Stimulated activated CD8-positive, alpha-beta memory T cell treated with anti-CD3 and anti-CD28 coated beads, Interleukin-15, amount 100 ng/mL, for 4 hours (primary cell): ENCODE measurements at places on chromosomes 7 and 10.

- no peak for DNase-seq
These were observed 12.1 kb upstream of the SLC29A3 start for GRCh38 chr10:71306979-71307378.

DNA sequence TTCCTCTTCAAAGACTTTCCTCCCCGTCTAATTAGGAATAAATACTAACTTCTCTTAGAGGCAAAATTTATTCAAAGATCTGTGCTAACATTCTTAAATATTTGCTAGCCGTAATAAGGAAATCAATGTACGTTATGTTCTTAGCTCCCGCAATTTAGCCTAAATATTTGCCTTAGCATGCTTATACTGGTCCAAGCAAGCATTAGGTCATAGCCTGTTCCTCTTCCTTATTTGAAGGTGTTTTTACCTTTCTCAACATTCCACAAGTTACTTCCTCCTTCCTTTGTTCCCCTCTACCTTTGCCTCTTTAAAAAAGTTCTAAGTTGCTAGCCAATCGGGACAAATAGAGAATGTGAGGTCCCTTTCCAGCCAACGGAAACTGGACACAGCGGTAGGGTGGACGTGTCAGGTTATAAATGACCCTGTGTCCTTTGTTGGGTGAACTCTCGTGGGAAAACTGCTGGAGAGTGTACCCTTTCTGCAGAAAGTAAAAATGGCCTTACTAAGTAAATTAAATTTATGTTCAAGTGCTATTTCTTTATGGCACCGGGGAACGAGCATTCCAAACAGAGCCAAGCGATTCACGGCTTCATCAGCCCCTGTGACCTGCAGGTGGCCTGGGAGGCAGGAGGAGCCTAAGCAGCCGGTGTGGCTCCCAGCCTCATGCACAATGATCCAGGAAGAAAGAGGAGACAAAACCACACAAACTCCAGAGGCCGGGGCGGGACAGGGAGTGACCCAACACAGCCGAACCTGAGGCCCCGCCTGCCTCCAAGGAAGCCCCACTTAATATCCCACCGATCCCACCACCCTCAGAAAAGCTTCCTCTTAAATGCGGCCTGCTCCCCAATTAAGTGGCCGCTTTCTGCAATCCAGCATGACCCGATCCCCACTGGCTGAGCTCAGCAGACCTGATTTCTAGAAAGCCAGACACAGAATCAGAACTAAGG, 67.0 kb downstream of the ZRANB1 start:
- no peak for DNase-seq

DNA sequence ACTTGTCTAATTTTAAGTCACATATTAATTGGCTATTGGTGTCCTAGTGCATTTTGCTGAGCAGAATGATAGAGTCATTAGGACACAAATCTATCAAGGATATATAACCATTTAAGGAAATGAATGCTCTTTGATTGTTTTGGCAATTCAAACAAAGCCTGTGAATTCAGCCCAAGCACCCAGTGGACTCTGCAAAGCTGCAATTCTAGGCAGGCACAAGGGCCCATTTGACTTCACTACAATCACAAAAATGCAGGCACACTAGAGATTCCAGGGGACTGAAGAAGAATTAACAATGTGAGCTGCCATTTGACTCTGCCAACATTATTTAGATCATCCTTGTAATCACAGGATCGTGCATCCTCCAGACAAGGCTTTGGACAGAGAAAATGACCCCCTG, 544.2 kb upstream of the PHF14 start:
- no peak for DNase-seq

GRCh38 chr7:143384661-143385631, 3.8 kb downstream of the ZYX start:
- no peak for DNase-seq

GRCh38 chr7:95317966-95318365, 6.4 kb downstream of the PON1 start:
- no peak for DNase-seq

- DNase-seq, result no peak
These were observed 234.1 kb downstream of the GATA3 start for GRCh38 chr10:8288600-8288999.

DNA sequence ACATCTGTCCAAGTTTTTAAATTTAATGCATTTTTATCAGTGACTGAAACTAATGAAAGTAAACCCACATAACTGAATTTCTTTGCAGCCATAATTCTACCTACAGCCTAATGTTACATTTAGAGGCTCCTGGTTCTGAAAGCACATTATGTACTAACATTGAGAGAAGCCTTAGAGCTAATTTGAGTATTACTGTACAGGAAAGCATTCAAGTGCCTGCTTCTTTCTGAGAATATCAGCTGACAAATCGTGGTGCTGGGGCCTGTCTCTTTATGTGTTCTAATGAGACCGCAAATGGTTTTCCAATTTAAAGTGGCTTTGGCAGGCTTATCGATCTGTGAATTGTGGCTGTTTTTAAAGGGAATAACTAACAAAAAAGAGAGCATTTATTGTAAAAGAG, 32.3 kb upstream of the DGKB start:
- no peak for DNase-seq

DNA sequence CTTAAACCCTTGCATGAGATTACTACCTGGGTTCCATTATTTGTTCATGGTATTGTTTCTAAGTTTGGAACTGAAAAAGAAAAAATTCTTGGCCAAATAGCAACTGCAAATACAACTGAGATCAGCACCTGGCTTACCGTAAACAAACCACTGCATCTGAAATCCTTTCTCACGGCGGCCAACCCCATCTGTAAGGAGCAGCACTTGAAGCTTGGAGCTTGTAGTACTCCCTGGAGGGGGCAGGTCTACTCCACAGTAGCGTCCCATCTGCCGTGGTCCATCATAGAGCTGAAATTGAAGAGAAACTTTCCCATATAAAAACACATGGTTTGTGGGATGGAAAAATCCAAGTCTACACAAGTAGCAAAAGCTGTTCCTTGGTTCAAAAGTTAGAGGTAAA, 109.9 kb downstream of the CUBN start:
- DNase-seq, result no peak

DNA sequence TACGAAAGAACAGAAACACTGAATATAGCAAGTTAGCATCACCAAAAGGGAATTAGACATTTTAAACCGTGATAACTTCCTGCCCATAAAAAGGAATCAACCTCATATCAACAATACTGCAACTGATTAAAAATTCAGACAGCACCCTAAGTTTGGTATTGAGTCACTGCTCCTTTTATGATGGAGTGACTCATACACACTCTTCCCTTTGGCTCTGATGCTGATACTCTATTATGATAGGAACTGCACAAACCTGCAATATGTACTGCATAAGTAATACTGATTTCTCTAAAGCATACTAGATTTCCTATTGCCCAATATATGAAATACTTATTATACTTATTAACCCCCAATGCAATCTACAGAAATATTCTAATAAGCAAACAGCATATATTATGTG, 118.7 kb downstream of the PARD3 start:
- no peak for DNase-seq

- no peak for DNase-seq
These were observed 744 bp upstream of the EBF3 start for GRCh38 chr10:129964611-129965424.

DNA sequence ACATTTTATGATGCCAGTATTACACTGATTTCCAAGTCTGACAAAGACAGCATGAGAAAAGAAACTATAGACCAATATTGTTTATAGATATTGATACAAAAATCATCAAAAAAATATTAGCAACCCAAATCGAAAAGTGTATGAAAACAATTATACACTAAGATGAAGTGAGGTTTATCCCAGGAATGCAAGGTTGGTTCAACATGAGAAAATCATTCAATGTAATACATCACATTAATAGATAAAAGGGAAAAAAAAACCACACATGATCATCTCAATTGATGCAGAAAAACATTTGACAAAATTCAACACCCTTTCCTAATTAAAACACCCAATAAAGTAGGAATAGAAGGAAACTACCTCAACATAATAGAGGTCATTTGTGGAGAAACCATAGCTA, 153.9 kb downstream of the DNAJC1 start:
- DNase-seq, result no peak

DNA sequence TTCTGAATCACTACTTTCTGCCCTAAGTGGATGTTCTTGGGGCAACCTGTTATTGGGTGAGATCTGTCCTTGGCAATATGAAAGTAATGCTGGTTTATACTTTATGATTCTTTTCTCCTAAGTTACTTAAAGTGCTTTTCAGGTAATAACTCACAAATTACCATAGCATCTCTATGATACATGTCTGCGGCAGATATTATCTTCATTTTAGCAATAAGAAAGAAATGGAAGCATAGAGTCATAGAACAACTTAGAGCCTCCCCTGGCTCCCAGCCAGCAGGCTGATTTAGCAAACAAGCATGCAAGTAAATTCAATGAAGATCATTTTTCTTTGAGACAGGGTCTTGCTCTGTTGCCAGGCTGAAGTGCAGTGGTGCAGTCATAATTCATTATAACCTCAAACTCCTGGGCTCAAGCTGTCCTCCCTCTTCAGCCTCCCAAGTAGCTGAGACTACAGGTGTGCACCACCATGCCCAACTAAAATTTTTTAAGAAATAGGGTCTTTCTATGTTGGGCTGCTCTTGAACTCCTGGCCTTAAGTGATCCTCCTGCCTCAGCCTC, 38.1 kb upstream of the GRM8 start:
- no peak for DNase-seq

GRCh38 chr7:99837649-99838361, 10.0 kb downstream of the CYP3A43 start:
- no peak for DNase-seq

GRCh38 chr10:37434091-37434490, 308.7 kb downstream of the ANKRD30A start:
- no peak for DNase-seq

DNA sequence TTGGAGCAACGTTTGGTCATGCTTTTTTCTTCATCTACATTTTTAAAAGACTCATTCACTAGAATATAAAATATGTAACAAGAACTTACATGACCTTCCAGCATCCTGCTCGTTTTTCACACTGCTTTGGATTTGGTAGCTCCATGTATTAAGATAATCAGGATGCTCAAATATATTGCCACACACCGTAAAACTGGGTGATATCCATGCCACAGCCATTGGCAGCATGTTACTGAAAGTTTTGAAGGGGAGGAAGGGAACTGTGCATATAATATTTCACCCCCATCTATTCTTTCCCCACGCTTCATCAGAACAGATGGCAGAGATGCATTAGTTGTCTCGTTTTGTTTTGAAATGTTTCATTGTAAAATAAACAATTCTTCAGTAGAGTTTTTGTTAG, 158.2 kb downstream of the RNLS start:
- no peak for DNase-seq

- DNase-seq, result peak; percentile 39
These were observed 37.8 kb upstream of the PSAP start for GRCh38 chr10:71888623-71889387.

DNA sequence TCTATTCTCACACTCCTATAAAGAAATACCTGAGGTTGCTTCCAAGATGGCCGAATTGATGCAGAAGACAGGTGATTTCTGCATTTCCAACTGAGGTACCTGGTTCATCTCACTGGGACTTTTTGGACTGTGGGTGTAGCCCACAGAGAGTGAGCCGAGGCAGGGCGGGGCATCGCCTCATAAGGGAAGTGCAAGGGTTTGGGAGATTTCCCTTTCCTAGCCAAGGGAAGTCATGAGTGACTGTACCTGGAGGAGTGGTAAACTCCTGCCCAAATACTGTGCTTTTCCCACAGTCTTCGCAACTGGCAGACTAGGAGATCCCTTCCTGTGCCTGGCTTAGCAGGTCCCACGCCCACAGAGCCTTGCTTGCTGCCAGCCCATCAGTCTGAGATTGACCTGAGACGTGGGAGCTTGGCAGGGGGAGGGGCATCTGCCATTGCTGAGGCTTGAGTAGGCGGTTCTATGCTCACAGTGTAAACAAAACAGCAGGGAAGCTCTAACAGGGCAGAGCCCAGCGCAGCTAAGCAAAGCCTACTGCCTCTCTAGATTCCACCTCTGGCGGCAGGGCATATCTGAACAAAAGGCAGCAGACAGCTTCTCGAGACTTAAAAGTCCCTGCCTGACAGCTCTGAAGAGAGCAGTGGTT, 152.2 kb downstream of the ARL4A start:
- no peak for DNase-seq
